Stimulated activated CD8-positive, alpha-beta memory T cell treated with anti-CD3 and anti-CD28 coated beads, Interleukin-15, amount 100 ng/mL, for 24 hours (primary cell): ENCODE measurements at places on chromosomes 12 and 14.

- no peak for DNase-seq
Observed at GRCh38 chr12:95088379-95088778, 15.0 kb upstream of the NR2C1 start.

DNA sequence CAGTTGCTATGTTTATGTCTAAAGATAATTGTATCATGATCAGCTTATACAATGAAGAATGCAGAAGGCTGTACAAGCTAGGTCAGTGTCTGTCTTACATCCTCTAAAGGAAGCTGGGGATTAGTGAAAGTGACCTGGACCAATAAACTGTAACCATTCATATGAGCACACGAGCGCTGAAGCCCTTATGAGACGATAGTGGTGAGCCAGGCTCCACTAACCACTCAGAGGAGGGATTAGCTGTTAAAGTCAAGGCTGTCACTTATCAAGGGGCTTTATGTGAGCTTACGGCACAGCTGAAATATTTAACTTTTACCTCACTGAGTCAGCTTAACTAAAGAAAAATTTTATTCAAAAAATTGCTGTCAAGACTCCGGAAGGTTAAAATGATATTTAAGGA, 30.3 kb downstream of the NDUFA12 start:
- DNase-seq, result no peak

DNA sequence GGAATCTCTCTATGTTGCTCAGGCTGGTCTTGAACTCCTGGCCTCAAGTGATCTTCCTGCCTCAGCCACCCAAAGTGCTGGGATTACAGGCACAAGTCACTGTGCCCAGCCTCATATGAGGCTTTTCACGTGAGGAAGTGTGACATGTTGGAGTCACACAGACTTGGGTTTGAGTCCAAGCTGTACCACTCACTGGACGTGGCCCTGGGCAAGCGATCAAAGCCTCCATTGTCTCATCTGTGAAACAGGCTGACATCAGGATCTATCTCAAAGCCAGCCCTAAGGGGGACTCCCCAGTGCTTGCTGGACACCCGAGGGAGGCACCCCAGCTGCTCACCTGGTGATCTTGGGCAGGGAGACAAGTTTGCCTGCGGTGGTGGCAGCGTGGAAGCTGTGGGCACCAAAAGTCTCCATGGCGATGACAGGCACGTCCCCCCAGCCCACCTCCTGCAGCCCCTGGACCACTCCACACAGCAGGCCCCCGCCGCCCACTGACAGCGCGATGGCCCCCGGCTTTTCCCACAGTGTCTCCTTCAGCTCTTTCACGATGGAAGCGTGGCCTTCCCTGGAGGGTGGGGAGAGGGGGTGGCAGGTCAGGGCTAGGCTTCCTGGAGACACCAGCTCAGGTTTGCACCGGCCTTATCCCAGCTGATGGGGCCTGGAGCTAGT, 6.7 kb downstream of the SDS start:
- DNase-seq, result no peak

- DNase-seq, result no peak
Observed at GRCh38 chr12:74319886-74320285, 217.7 kb upstream of the ATXN7L3B start.

DNA sequence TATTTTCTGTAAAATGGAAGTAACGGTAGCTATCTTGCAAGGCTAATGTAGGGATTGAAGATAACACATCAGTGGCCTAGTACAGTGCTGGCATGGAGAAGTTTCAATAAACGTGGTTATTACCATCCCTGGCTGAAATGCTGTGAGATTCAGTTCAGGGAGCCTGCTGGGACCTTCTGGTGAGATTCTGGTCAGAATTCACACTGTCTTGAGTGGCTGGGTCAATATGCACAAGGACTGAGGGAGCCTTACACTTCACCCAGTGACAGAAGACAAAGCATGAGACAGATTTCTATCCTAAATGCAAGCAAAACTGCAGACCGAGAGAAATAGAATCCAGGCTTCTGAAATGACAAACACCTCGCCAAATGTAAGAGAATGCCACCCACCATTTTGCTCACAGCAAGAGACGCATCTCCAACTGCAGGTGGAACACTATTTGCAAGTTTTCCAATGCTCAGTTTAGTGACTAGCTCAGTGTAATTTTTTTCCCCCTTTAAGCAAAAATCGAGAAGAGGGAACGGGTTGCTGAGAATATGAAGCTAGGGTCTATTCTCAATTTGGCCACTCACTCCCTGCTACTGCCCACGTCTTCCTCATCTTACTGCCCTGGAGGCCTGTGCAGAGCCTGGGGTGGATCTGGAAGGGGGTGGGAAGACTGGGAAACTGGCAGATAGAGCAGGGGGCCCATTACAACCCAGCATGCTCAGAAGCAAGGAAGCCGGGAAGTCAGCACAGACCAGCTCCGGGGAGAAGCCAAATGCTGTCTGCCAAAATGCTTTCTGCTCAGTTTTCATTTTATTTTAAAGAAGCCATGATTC, 201.3 kb downstream of the TTC7B start:
- DNase-seq, result no peak

DNA sequence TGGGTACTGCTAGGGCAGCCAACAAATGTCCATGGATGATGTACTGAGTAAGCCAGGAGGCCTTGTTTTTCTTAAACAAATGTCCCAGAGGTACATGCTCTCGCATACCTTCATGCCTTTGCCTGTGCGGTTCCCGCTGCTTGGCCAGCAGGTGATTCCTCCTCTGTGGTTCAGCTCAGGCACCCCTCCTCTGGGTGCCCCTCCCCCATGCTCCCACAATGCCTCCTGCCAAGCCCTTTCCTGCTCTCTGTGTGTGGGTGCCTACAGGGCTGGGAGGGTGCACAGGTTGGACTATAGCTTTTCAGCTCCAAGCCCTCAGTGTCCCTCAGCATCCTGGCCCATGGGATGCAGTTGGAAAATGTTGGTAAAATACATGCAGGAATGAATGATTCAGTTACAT, 23.5 kb downstream of the ASB2 start:
- no peak for DNase-seq

- DNase-seq, result no peak
Observed at GRCh38 chr12:114445401-114446323, 39.7 kb upstream of the TBX5 start.

DNA sequence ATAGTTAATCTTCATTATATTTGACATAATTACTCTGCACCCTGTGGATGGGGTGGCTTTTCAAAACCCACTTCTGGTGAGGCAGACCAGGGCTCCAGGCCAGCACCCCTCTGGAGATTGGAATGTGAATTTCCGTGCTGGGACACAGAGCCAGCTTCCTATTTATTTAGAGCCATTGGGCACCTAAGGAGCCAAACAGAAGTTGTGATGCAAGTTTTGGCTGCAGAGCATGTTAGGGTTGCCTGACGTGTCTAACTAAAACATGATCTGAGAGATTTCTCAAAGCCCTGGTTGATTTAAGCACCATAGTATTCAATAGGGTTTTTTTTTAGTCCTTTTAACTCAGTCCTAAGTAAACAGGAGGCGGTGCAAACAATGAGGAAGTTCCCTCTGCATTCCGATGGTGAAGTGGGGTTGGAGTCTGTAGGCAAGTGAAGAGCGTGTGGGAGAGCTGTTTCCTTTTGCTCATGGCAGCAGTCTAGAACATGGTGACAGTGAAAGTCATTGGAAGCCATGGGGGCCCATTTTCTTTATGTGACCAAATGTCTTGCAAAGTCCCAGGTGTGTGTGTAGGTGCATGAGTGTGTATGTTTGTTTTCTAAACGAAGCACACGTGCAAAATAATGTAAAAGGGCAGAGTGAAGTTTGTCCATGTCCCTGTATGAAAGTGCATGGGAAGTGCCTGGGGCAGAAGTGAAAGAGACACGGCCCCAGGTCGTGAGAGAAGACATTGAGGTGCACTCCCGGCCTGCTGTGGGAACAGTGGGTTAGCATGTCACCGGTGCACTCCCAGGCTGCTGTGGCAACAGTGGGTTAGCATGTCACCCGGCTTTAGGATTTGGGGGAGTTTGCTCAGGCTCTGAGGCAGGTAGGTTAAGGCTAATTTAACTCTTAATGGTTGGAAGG, 117.7 kb downstream of the PRKCH start:
- no peak for DNase-seq

GRCh38 chr14:99280852-99281251, 8.9 kb upstream of the BCL11B start:
- DNase-seq, result no peak

- no peak for DNase-seq
Observed at GRCh38 chr14:99035268-99035667, 236.7 kb downstream of the BCL11B start.

- no peak for DNase-seq
Observed at GRCh38 chr14:35414365-35414764, 9.8 kb upstream of the NFKBIA start.

- DNase-seq, result no peak
Observed at GRCh38 chr12:23133471-23133870, 508.5 kb downstream of the ETNK1 start.

GRCh38 chr12:89339526-89339925, 12.8 kb downstream of the DUSP6 start:
- DNase-seq, result no peak

DNA sequence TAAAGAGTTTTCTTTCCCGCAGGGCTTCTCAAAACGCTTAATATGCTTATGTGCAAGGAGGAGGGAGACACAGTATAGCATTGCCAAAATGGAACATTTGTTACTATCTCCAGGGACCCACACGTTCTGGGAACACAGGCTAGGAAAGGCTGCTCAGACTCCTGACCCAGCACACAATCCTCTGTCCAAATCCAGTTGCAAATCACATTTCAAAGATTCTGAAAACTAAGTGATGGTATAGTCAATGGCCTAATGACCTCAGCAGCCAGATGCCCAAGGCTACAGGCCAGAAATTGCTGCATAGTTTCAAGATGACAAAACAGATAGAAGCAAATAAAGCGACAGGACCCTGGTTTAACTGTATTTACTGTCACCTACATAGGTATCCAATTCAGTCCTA, 97.0 kb upstream of the GRIP1 start:
- DNase-seq, result no peak

- DNase-seq, result no peak
Observed at GRCh38 chr14:39376667-39377403, 55.4 kb downstream of the FBXO33 start.

DNA sequence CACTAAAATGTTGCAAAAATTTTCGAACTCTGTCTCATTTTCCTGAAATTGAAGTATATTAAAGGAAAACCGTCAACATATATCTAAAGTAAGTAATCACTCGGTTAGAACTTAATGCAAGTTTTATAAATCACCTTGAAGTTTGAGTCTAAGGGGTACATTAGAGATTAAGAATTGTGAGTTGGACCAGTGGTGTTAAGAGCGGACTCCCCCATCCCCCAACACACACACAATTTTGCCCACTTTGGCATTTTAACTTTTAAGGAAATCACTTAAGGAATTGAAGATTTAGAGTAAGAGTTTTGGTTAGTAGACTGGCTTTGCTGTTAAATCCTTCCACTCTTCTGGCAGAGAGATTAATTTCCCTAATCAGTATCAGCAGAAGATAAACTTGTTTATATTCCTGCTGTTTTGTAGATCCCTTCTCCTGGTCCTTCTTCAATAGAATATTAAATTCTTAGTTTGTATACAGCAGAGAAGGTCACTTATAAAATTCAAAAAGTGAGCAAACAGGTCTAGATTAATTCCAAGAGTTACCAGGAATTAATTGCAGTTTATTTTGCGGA, 1.5 kb downstream of the HIF1A start:
- no peak for DNase-seq

DNA sequence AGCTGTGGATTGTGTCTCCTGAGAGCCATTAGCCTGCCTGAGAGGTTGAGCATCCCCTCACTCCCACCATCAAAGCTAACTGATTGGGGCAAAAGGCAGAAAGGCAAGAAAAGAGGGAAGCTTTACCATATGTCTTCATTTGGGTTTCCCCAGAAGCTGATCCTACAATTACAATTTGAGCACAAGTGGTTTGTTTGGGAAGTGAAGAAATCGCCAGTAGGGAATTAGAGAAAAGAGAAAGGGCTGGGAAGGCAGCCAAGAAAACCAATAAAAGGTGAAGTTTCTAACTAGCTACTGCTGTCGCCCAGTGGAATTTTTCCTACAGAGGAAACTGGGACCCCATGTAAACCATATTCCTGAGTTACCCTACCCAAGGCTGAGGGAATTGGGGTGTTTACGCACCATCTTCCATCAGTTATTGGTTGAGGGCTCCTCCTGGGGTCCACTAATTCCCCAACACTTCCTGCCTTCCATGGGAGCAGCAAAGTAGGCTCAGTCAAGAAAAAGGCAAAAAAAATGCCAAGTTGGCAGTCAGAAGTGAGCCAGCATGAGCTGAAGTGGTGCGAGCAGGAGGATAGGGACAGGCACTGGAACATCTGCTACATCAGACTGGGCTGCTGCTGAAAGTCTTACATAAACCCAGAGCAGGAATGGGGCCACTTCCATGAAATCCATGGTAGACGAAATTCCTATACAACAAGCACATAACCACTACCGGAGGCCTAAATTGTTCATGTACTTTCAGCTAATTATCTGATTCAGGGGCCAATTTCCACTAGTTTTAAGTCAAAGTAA, 17.3 kb downstream of the KCNK10 start:
- no peak for DNase-seq

- no peak for DNase-seq
Observed at GRCh38 chr14:50345846-50346422, 33.8 kb downstream of the DMAC2L start.

DNA sequence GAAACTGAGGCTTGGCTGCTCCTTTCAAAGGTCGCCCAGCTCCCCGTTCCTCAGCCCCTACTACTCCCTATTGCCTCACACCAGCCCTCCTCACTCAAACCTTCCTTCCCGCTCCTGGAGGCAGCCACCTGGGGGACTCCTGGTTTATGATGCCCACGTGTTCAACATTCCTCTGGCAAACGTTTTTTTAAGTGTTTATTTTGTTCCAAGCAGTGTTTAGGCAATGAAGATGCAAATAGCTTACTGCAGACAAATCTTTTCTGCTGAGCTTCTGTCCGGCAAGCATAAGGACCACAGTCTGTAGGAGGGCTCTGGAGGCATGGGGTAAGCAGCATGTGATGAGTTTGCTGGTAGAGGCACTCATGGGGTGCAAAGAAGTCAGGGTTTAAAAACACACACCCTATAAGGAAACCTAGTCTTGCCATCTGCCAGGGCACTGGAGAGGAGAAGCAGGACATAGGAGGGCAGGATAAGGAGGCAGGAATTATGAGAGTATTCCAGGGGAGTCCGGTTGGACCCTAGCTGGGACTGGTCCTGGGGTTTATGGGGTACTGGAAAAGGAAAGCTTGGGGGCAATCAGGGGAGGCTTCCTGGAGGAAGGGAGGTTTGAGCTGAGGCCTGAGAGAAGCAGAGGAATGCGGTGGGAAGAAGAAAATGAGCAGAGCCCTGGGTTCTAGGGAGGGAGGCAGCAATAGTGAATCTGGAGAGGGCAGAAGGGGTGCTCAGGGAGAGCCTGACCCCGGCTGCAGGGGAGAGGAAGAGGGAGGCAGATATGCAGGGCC, 123.3 kb downstream of the NCOR2 start:
- DNase-seq, result no peak

GRCh38 chr12:80939231-80939950, 1.7 kb upstream of the LIN7A start:
- no peak for DNase-seq
